ENCODE measurements at places on chromosomes 1 and 21.
A peak's percentile ranks its signal among the peaks of the same experiment; 100 is the strongest.

GRCh38 chr1:151047591-151047924 lies at the start of gene C1orf56:
C1orf56 (plus strand) TSS chr1:151047751; CDS start chr1:151047848, 97 bp downstream.
- peak; percentile 86 for DNase-seq

DNA sequence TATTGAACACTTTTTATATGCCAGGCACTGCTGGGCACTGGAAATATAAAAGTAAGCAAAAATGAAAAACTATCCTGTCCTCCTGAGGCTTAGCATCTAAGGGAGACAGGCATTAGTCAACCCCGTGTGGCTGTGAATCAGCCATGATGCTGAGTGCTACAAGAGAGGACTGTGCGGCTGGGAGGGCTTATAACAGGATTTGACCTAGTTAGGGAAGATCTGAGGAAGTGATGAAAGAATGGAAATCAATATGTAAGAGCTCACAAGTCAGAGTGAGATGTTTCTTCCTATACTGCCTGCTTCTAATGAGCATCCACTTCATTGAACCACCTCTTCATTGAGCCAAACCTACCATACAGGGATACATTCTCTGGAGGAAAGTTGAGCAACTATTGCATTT lies 15.1 kb downstream of the TRIM45 start:
- DNase-seq = no peak

DNA sequence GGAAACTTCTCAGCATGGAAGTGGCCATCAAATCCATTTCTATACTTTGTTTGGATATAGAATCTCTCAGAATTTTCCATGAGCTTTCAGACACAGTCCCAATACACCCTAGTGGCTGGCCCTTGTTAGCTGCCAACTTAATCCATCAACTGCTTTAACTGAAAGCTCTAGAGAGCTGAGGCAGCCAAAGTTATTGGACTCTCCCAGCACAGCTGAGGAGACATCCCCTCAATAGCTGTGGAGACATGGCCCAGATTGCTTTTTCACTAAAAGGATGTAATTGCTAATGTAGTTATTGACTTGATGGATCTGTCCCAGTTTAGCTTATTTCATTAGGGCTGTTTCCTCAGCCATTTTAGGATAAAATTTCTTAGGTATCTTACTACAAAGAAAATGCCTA lies 94.8 kb upstream of the PRMT6 start:
- DNase-seq = no peak

- DNase-seq = no peak
Observed at GRCh38 chr1:224482619-224483018, 48.0 kb upstream of the WDR26 start.
